ENCODE measurements at places on chromosomes 2 and 18. TPM values are rescaled to one million over a fixed set of nuclear protein-coding genes. Genes with fewer than 3 reads are reported as not detected.

Gene SCN7A
- 1.6 TPM for total RNA-seq

Gene CDK5R2
- not detected for total RNA-seq

GRCh38 chr2:62687636-62688035 is 17.9 kb upstream of the EHBP1 start:
- H3K36me3 ChIP-seq: no peaks in the 10 kb centered on the region
- DNase-seq: no peak
- H3K27me3 ChIP-seq: no peaks in the 10 kb centered on the region
- no peak overlapping the region for H3K4me3 ChIP-seq
- H3K4me1 ChIP-seq: no peaks in the 10 kb centered on the region

GRCh38 chr2:184824597-184824996 is 226.3 kb downstream of the ZNF804A start:
- no peak for DNase-seq
- no peaks in the 10 kb centered on the region for H3K36me3 ChIP-seq
- H3K4me1 ChIP-seq: no peaks in the 10 kb centered on the region
